ENCODE measurements at places on chromosomes 4 and X.

DNA sequence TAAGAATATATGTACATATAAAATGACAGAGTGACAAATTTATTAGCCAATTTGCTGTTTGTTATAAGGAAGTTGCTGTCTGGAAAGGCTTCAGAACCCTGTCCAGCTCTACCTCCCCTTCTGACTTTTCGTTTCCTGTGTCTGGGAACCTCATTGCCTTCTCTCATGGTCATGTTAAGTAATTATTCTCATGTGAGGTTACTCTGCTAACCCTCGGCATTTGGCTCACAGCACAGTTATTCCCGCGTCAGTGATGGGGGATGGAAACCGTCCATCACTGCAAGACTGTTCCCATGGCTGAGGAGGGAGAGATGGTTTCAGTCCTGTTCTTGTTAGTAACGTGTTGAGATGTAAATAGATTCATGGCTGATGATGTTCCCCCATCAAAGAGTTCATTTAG, 11.9 kb downstream of the EDNRA start:
- peak; percentile 69 for DNase-seq

DNA sequence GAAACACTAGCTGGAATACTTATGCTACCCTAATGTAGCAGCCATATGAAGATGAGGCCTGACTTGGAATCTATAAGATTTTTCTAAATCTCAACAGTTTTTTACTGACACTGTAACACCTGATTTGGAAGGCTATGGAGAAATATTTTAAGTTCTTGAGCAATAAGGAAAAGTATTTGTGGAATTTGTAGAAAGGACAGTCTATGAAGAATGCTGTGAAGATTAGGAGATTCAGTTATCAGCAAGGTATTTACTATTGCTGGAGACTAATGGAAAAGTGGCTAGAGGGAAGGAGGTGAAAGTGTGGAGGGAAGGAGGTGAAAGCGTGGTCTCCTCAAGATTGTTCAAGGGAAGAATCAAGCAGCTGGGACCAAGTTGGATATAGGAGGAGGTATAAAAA, 190.0 kb upstream of the EMCN start:
- DNase-seq, result no peak

DNA sequence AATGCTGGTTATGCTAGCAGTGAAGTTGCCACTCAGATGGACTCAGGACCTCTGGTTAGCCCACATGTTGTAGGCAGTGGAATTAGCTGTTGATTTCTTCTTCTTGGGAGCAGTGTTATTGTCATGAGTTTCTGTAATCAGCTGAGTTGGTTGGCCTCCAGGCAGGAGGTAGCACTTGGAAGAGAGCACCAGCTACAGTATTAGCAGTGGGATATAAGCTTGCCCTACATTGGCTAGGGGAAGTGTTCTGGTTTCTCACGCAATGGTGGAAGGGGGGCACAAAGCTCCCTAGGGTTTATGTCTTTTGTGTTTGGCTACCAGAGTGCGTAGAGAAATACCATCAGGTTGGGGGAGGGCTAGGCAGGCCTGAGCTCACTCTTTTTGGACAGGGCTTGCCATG, 34.0 kb upstream of the UCP1 start:
- no peak for DNase-seq

DNA sequence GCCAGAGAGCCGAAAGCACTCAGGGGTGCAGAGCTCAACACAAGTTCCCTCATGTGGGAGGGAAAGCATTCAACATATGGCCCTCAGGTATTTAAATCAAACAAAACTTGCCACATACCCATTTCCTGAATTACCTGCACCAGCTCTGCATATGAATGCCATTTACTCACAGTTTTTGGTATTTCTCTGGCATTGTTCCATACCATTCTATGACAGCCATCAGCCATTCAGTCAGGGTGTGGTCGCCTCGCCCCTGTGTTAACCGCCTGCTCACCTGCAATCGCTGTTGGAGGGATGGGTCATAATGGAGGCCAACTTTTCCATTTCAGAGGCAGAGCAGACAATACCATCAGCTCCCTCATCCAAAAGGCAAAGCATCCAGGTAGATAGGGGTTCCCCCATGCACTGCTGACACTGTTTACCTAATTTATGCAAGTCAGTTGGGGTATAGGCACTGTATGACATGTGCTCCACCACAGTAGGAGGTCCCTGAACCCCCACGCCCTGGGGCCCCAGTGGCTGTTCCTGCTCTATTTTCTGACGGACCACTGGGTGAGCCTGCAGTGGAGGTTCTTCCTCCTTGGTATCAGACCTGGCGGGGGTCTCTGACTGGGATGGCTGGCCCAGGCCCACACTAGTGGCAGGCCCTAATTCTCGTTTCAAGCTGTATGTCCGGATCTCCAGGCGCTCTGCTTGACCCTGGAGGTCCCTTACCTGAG, 227.1 kb downstream of the ADGRL3 start:
- DNase-seq, result no peak

DNA sequence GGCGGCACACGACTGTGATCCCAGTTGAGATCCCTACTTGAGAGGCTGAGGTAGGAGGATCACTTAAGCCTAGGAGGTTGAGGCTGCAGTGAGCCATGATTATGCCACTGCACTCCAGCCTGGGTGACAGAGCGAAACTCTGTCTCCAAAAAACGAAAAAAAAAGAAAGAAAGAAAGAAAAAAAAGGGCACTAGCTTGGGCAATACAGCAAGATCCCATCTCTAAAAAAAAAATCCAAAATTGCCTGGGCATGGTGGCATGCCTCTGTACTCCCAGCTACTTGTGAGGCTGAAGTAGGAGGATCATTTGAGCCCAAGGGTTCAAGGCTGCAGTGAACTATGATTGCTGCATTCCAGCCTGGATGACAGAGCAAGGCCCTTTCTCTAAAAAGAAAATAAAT, 10.7 kb upstream of the KLHL15 start:
- no peak for DNase-seq

DNA sequence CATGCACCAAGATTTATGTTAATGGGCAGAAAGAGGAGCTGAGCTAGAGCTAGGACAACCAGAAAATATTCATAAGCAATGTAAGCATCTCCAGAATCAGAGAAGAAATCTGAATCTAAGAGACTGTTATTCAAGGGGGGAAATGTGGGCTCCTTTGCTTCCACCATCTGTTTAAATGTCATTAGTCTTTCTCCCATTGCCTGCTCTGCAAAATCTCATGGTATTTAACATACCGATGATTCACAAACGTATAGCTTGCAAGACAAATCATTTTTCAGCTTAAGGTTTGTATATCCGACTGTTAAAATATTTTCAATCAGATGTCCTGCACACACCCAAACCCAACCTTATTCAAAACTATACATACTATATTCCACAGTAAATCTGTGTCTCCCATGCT, 133.4 kb upstream of the TACR3 start:
- DNase-seq, result no peak

DNA sequence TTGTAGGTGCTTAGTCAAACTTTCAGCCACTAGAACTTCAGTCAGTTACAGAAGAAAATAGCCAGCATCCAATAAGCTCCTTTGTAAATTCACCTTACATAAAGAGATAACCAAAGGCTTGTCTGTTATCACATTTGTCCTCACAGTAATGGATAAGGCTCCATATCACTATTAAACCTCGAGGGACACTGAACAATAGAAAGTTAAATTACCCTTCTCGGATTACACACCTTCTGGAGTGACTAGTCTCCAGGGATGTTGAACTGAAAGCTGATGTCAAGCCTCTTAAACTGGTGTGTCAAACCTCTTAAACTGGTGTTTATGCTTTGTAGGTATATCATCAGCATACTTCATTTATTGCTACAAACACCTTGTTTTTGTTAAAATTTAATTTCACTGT, 639.0 kb downstream of the CENPC start:
- no peak for DNase-seq

DNA sequence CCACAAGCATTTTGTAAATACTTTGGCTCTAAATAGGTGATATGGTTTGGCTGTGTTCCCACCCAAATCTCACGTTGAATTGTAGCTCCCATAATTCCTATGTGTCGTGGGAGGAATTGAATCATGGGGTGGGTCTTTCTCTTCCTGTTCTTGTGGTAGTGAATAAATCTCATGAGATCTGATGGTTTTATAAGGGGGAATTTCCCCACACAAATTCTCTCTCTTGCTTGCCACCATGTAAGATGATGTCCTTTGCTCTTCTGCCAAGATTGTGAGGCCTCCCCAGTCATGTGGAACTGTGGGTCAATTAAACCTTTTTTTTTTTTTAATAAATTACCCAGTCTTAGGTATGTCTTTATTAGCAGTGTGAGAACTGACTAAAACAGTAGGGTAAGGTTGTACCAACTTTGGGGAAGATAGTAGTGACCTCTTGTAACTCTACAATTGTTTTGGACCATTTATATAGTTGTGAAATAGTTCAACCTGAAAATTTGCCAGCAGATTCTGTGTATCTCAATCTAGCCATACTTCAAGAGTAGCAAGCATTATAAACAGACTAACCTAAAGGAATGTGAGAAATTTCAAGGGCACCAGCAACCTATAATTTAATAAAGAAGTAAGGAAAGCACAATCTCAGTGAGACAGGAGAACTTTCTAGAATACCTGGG, 727.8 kb downstream of the GRID2 start:
- DNase-seq, result no peak

DNA sequence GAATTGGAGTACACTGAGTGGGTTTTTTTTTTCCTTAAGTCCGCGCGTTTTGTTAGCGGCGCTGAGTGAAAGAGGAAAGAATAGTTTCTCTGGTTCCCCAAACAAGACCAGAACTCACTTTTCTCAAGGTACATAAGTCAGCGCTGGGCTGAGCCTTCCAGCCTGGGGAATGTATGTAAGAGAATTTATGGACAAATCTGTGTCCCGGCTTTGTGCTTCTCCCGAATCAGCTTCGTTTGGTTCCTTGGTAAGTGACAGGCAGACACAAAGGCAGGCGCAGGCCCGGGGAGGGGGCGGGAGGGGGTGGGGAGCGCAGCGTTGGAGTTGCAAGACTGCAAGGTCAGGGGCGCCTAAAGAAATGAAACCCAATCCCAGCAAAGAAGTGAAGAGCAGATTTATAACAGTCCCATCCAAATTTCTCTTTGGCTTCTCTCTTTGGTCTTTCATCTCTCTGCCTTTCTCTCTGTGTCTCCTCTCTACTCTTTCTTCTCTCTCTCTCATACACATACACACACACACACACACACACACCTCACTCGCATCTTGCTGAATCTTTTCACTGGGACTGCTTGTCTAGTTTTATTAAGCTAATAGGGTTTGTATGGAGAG, 981 bp downstream of the TET2 start:
- DNase-seq, result peak; percentile 37

GRCh38 chr4:140697709-140698560, 58.2 kb downstream of the TBC1D9 start:
- DNase-seq, result no peak

Measured in EL (cell line).